ENCODE measurements at places on chromosomes 3 and 15.

DNA sequence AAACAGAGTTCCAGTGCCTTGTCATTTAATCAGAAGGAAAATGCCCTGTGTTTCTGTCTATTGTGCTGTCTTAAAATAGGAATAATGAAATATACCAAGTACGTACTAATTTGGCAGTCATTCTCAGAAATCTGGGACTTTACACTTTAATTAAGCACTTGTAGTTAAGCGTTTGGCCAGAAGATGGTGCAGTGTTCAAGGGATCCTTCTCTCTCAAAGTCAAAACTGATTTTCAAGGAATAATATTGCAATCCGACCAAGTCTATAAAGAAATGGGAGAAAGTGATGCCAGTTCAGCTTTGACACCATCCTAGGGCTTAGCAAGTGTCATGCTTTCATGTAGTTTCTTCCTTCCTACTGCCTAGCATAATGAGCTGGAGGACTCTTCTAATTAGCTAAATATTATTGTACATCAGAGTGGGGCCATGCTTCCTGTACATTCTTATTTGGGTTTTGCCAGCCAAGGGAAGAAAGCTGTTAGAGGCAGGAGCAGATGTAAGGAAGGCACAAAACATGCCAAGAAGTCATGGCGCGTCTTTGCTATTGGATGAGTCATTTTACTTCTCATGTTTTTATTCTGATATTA, 64.8 kb downstream of the SAMMSON start:
- no peak for DNase-seq

DNA sequence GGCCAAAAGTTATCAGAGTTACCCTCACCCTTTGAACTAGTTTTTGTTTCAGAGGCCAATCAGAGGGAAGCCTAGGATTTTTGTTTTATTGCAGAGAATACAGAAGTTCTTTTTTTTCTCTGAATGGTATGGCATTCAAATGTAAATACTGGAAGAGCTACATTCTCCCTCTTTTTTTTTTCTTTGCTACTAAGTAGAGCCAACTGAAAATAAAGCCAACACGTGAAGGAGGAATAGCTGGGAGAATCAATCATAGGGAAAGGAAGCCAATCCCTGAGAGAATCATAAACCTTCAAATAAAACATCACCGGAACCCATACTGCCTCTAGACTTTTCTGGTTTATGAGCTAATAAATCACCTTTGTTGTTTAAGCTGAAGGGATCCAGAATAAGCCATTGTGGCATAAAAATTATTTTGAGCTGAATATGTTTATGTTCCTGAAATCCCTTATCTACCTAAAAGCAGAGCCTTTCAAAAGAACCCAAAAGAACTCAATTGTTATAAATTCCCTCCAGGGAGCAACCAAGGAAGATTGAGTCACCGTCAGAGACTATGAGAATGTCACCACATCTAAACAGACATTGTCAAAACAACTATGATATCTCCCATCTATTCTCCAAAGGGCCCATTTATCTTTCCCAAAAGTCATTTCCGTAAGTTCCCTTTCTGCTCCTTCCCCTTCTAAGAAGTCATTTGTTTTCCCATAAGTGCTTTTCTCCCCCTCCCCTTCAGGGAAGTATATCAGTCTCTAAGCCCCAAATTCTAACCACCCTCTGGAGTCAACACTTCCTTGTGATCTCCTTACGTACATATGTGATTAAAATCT, 3.8 kb upstream of the ZNF280D start:
- no peak for DNase-seq

- no peak for DNase-seq
Measured at GRCh38 chr15:32717426-32718226, at the start of gene GREM1. Gene GREM1, plus strand, starts transcription at chr15:32718004. Its CDS starts 12,687 bp downstream, at chr15:32730691.

DNA sequence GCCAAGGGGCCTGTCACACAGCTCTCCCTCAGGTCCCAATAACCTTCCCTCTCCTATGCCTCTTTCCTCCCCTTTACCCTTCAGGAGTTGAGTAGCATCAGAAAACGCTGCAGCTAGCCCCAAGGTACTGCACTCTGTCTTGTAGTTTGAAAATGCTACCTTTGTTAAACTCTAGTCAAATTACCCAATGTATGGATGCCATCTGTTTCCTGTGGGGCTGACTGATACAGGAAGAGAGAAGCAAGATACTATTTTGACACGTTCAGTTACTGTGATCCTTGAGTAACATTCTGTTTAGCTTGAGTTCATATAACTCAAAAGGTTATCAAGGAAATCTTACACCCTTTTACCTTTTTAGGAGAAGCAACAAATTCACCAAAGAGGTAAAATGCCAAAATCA, 493.1 kb downstream of the FHIT start:
- no peak for DNase-seq

GRCh38 chr15:80957976-80958375, 31.6 kb downstream of the MESD start:
- DNase-seq = no peak

DNA sequence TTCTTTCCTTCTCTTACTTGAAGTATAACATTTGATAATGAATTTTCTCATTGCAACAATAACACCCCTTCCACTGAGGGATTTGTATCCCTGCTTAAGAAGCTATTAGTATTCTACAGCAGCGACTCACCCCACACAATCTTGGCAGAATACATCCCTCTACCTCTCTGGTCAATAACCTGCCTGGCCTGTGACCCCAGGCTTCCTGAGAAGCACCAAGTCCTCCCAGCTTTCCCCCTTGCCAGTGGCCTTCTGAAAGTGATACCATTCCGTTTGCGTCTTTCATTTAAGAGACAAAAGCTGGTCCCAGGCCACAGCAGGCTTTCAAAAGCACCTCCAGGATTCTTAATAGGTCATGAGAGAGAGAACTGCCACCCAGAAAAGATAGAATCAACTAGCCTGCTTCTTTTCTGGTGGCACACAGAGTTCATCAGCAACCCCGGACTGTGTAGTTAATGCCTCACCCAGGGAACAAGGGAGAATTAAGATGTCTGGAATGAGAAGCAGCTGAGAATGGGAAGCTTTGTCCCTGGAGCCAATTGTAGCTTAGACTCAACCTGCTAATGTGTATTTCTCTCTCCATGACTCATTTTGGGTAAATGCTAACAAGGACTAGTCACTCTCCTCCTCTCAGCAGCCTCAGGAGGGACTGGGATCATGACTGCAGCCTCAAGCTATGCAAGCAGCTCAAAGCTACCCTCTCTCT, 101.0 kb upstream of the CPNE4 start:
- no peak for DNase-seq

DNA sequence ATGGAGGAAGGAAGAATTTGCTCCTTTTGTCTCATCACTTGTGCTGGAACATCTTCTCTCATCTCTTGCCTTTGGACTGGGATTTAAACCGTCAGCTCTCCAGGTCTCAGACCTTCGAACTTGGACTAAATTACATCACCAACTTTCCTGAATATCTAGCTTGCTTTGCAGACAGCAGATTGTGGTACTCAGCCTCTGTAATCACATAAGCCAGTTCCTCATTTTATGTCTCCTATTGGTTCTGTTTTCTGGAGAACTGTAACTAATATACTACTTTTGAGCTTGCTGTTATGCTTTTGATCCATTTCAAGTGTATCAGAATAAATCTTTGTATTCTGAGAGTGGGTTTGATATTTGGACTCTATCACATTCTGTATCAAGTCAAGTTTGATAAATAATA, 164.3 kb upstream of the VEPH1 start:
- no peak for DNase-seq

All from CD4-positive, alpha-beta T cell treated with Interleukin-1 beta for 1 hour (primary cell).